ENCODE measurements at places on chromosomes 6 and 20. TPM values are rescaled to one million over a fixed set of nuclear protein-coding genes. Genes with fewer than 3 reads are reported as not detected.
A peak's percentile ranks its signal among the peaks of the same experiment; 100 is the strongest.

TRDN gene
- total RNA-seq: not detected

BPIFB4 gene
- total RNA-seq: not detected

SLC22A7 gene
- not detected for total RNA-seq

PTCRA gene
- total RNA-seq: not detected

ZSCAN31 gene
- total RNA-seq: 7.0 TPM

TMEM74B gene
- 2.0 TPM for total RNA-seq

DZANK1 gene
- total RNA-seq: 1.4 TPM

- no peak overlapping the region for H3K4me3 ChIP-seq
- H3K36me3 ChIP-seq: no peaks in the 10 kb centered on the region
- no peaks in the 10 kb centered on the region for H3K27me3 ChIP-seq
- no peaks in the 10 kb centered on the region for H3K4me1 ChIP-seq
- no peak for DNase-seq
These were observed 40.4 kb downstream of the CEBPB start for GRCh38 chr20:50230871-50231560.

GRCh38 chr20:56465997-56466396, 2.4 kb upstream of the RTF2 start:
- no peak for DNase-seq
- H3K36me3 ChIP-seq: no peaks in the 10 kb centered on the region
- H3K4me3 ChIP-seq: no peak overlapping the region

- H3K4me3 ChIP-seq: no peak overlapping the region
- no peak for DNase-seq
- no peaks in the 10 kb centered on the region for H3K4me1 ChIP-seq
- no peaks in the 10 kb centered on the region for H3K27me3 ChIP-seq
- no peak overlapping the region for H3K27ac ChIP-seq
These were observed 34.8 kb downstream of the PPP1R16B start for GRCh38 chr20:38840053-38840893.

GRCh38 chr20:52777171-52777570, 195.0 kb upstream of the TSHZ2 start:
- H3K36me3 ChIP-seq: no peaks in the 10 kb centered on the region
- no peaks in the 10 kb centered on the region for H3K27me3 ChIP-seq
- H3K4me3 ChIP-seq: no peak overlapping the region
- H3K4me1 ChIP-seq: no peaks in the 10 kb centered on the region

DNA sequence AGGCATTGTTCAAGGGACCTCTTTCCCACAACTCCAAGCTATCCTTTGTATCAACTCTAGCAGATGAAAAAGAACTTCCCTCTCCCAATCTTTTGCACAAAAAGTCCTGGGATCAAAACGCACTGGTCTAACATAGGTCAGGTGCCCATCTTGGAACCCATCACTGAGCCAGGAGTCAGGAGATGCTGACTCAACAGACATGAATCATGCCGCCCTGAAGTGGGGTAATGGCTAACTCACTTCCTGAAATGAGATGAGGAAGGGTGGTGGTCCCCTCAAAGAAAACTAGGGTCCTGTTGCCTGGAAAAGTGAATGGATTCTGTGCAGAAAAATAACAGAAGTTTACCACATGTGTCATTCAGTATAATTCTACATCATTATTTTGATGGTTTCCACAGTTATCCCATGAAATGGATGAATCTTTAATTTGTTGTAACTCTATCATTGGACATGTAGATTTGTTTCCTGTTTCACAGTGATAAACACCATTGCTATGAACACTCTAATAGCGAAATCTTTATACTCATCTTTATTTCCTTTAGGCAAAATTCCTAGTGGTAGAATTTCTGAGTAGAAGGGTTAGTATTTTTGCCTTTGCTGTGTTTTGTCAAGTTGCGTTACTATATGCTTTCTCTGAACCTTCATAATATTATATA, 151.3 kb downstream of the SLC16A10 start:
- H3K4me1 ChIP-seq: no peaks in the 10 kb centered on the region
- H3K27me3 ChIP-seq: no peaks in the 10 kb centered on the region
- no peaks in the 10 kb centered on the region for H3K36me3 ChIP-seq
- no peak overlapping the region for H3K4me3 ChIP-seq

- no peak overlapping the region for H3K27ac ChIP-seq
- H3K36me3 ChIP-seq: no peaks in the 10 kb centered on the region
- no peaks in the 10 kb centered on the region for H3K4me1 ChIP-seq
- no peaks in the 10 kb centered on the region for H3K27me3 ChIP-seq
- no peak for DNase-seq
- H3K4me3 ChIP-seq: no peak overlapping the region
These were observed 55.2 kb downstream of the TIAM2 start for GRCh38 chr6:155050311-155050710.

GRCh38 chr6:114049367-114049966, 78.5 kb upstream of the HDAC2 start:
- H3K27ac ChIP-seq: no peak overlapping the region
- H3K36me3 ChIP-seq: no peaks in the 10 kb centered on the region
- no peaks in the 10 kb centered on the region for H3K27me3 ChIP-seq
- no peaks in the 10 kb centered on the region for H3K4me1 ChIP-seq
- no peak overlapping the region for H3K4me3 ChIP-seq
- peak; percentile 32 for DNase-seq

GRCh38 chr20:40207655-40208054, 481.4 kb downstream of the MAFB start:
- no peak overlapping the region for H3K27ac ChIP-seq
- no peaks in the 10 kb centered on the region for H3K4me1 ChIP-seq
- H3K36me3 ChIP-seq: no peaks in the 10 kb centered on the region

DNA sequence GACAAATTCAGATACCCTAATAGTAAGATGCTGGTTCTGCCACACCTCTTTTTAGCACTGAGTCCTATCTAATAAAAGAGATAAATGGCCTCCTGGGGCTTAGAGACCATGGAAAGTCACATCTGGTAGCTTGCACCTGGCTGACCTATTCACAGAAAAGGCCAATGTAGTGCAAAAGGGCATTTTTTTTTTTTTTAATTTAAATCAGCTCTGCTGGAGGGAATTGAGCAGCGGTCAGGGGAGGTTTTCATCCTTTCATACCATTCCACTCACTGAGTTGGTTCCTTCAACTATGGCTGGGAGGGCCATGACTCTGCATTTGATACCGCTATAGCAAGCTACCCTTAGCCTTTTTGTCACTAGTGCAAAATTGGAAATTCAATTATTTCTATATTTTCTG, 20.1 kb upstream of the HS3ST5 start:
- no peaks in the 10 kb centered on the region for H3K36me3 ChIP-seq
- no peak overlapping the region for H3K4me3 ChIP-seq
- H3K27me3 ChIP-seq: no peaks in the 10 kb centered on the region

All from colonic mucosa (tissue), 4 donors.